ENCODE measurements at places on chromosomes 6 and 20. TPM values are rescaled to one million over a fixed set of nuclear protein-coding genes. Genes with fewer than 3 reads are reported as not detected.

DNA sequence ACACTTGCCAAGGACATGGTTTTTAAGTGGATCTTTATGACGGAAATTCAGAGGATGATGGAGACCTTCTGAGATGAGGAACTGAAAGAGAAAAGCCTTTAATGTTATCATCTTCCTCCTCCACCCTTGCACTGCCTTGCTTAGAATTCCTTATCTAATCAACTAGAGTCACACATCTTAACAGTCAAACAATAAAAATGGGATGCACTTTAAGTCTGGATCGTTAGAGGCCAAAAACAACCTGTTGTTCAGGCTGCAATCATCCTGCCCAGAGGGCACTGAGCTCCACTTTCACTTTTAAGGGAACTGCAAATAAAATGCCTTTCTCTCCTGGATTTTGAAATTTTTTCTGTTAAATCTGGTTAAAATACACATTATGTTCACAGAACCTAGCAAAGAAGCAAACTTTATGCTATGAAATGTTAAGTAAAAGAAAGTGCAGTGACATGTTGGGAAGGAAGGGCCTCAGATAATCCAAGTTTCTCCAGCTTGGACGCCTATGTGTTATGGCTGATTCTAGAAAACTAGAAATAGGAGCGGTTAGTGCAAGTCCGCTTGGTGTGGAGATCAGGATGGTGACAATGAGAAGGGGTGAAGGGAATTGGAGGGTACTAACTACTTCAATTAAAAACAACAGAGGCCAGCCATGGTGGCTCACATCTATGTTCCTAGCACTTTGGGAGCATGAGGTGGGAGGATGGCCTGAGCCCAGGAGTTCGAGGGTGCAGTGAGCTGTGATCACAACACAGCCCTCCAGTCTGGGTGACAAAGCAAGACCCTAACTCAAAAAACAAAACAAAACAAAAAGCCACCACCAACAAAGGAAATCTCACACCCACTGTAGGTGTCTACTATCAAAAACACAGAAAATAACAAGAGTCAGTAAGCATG is 66.4 kb upstream of the KIF13A start:
- H3K4me1 ChIP-seq = peaks cover 29% of the 10 kb centered on the region
- H3K27ac ChIP-seq = peak overlapping the region; percentile 43
- no peak overlapping the region for H3K4me3 ChIP-seq

MUC22 gene
- total RNA-seq = not detected

SGK2 gene
- 6.6 TPM for total RNA-seq

- H3K27me3 ChIP-seq = no peaks in the 10 kb centered on the region
- no peak for DNase-seq
- no peak overlapping the region for H3K27ac ChIP-seq
- H3K4me1 ChIP-seq = no peaks in the 10 kb centered on the region
- H3K4me3 ChIP-seq = no peak overlapping the region
Observed at GRCh38 chr6:16305788-16306187, 67.4 kb downstream of the GMPR start.

GRCh38 chr6:151341476-151342195 is 49.7 kb downstream of the ZBTB2 start:
- no peak overlapping the region for H3K4me3 ChIP-seq
- no peaks in the 10 kb centered on the region for H3K27me3 ChIP-seq
- H3K36me3 ChIP-seq = no peaks in the 10 kb centered on the region
- no peaks in the 10 kb centered on the region for H3K4me1 ChIP-seq
- no peak for DNase-seq

FAM209B gene
- not detected for total RNA-seq

PACSIN1 gene
- 3.4 TPM for total RNA-seq

- H3K27ac ChIP-seq = no peak within 1 kb of the TSS
- DNase-seq = no peak
- H3K4me3 ChIP-seq = no peak within 1 kb of the TSS
Observed at GRCh38 chr20:3712279-3712873, at the start of gene SIGLEC1. SIGLEC1 (minus strand) TSS chr20:3712600; CDS start chr20:3707128, 5,472 bp downstream.

DNA sequence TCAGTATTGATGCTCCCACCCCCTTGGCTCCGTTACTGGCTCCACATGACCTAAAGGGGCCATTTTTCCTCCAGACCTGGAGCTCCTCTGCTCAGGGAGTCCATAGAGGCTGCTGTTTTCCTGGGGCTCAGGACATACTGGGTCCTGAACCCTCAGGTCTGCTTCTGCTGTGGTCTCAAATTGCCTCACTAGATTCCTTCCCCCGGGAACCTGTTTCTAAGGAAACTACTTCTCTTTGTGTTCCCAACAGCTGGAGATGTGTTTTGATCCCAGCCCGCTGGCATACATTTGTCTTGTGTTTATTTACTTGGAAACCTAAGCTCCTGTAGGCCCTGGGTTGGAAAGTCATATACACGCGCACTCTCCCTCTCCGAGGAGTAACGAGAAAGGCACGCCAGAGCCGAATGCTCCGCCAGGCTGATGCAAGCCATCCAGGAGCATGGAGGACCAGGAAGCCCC is 222.8 kb downstream of the UST start:
- H3K36me3 ChIP-seq = no peaks in the 10 kb centered on the region
- no peaks in the 10 kb centered on the region for H3K4me1 ChIP-seq
- no peak for DNase-seq
- H3K4me3 ChIP-seq = no peak overlapping the region
- no peaks in the 10 kb centered on the region for H3K27me3 ChIP-seq

Data from Caco-2 (cell line).